ENCODE measurements at places on chromosomes 3 and 15. TPM values are rescaled to one million over a fixed set of nuclear protein-coding genes. Genes with fewer than 3 reads are reported as not detected.

Gene GOLGA8S
- total RNA-seq: 0.05 TPM

Gene WDR53
- total RNA-seq: 12.7 TPM

Gene CASR
- not detected for total RNA-seq

Gene C3orf22
- total RNA-seq: not detected

DNA sequence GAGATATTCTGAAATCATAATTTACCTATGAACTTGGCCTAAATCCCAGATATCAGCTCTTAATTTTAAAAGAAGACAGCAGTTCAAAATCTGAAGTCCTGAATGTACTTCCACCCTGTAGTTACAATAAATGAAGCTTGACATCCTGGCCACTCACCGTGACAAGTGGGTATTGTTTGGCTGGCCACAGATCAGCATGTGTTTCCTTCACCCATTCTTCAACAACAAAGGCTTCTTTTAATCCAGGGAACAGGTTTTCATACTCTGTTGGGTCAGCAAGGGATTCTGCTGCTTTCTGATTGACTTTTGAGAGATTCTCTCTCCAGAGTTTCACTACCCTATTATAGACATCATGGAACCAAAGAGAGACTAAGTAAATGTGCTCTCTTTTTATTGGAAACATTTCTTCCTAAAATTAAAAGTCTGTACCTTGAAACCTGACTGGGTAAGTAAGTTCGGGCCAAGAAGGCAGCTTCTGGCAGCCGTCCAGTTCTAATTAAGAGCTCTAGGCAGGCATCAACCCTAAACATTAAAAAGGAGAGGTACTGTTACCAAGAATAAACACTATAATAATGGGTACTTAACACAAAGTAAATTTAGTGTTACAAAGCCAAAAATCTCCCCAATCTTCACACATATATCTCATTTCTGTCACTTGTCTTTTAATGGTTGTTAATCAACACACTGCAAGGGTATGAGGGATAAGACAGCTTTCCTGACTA, 15.2 kb downstream of the MRPS22 start:
- DNase-seq: no peak

- DNase-seq: peak; percentile 70
These were observed 1.5 kb upstream of the MAPKBP1 start for GRCh38 chr15:41772720-41773331.

- no peak for DNase-seq
These were observed 1.0 kb downstream of the RFX7 start for GRCh38 chr15:56242576-56243162.

DNA sequence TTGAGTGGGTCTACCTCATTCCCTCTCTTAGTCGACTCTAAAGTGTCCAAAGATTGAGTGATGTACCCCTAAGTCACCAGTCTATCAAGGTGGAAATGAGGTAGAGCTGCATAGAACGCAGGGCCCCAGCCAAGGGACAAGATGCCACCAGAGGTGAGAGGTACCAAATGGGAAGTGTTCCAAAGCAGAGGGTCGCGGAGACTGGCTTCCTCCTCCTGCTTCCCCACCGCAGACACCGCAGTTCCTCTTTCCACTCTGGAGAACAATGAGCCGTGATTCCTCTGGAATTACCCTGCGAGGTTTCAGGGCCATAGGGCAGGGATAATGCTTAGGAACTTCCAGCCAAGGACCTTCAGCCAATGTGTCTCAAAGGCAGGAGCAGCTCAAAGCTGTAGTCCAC, 55.8 kb downstream of the DAPK2 start:
- DNase-seq: no peak

- DNase-seq: peak; percentile 44
These were observed 50.6 kb downstream of the SERP1 start for GRCh38 chr3:150495563-150496168.

DNA sequence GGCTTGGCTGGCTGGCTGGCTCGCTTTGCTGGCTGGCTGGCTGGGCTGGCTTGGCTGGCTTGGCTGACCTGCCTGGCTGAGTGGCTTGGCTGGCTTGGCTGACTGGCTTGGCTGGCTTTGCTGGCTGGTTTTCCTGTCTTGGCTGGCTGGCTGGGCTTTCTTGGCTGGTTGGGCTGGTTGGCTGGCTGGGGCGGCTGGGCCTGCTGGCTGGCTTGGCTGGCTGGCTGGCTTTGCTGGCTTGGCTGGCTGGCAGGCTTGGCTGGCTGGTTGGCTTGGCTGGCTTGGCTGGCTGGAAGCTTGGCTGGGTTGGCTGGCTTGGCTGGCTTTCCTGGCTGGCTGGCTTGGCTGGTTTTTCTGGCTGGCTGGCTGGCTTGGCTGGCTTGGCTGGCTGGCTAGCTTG, 435.6 kb downstream of the GOLGA6L6 start:
- DNase-seq: no peak

- peak; percentile 4 for DNase-seq
These were observed 235.1 kb upstream of the GAP43 start for GRCh38 chr3:115388166-115388565.

DNA sequence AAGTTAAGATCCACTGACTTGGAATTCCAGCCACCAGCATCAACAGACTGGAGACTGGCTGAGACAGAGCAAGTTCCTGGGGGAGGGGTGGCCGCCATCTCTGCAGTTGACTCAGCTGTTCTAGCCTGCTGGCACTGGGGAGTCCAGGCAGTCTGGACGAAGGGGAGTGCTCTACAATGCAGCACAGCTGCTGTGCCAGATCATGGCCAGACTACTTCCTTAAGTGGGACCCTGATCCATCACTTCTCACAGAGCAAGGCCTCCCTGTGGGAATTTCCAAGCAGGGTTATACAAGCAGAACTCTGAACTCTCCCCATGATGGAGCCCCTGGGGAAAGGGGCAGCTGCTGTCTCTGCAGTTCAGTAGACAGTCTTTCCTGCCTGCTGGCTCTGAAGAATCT, 35.2 kb downstream of the PYGO1 start:
- DNase-seq: no peak

Measured in SJSA1 (cell line).